B cell (primary cell): ENCODE measurements at places on chromosomes 13 and 19. TPM values are rescaled to one million over a fixed set of nuclear protein-coding genes. Genes with fewer than 3 reads are reported as not detected.

GRCh38 chr19:17338433-17339078, 1.2 kb downstream of the GTPBP3 start:
- H3K27me3 ChIP-seq: no peaks in the 10 kb centered on the region
- H3K4me1 ChIP-seq: peaks cover 32% of the 10 kb centered on the region
- no peaks in the 10 kb centered on the region for H3K36me3 ChIP-seq
- H3K27ac ChIP-seq: no peak overlapping the region

GRCh38 chr19:14614099-14614412, 31.2 kb downstream of the CLEC17A start:
- H3K4me3 ChIP-seq: no peak overlapping the region
- H3K4me1 ChIP-seq: peaks cover 53% of the 10 kb centered on the region
- peaks cover 4% of the 10 kb centered on the region for H3K36me3 ChIP-seq
- peak overlapping the region; percentile 92 for H3K27ac ChIP-seq

- no peak for DNase-seq
- no peaks in the 10 kb centered on the region for H3K36me3 ChIP-seq
- H3K27me3 ChIP-seq: no peaks in the 10 kb centered on the region
- H3K27ac ChIP-seq: peak overlapping the region; percentile 72
- H3K4me3 ChIP-seq: peak overlapping the region; percentile 97
Observed at GRCh38 chr19:52941941-52942385, 18.7 kb upstream of the ZNF888 start.

DNA sequence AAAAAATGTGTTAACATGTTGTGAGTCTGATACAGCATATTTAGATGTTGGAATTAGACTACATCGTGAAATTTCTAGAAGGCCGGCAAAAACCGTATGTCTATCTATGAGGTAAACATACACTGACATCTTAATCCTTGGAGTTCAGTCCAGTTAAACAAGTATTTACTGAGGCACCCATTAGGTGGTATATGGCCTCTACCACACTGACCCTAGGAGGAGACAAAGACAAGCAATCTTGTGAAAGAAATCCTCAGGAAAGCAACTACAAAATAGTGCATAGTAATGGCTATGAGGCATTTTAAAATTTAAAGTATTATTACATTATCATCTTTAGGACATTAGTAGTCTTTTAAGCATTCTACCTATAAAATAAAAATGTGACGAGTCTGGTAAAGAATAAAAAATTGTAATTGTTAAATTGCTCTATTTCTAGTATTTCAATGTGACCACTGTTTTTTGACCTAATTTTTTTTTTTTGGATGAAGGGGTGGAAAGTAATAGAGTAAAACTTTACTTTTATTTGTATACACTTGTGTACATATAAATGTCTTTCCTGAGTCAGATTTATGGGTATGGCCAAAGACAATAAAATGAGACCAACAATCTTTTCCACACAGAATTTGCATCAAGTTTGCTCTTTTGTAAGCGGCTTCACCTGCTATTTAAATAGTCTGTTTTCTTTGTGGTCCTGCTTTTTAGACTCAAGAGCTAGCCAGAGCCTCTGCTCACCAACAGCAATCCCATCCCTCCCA, 50.5 kb downstream of the KATNAL1 start:
- no peaks in the 10 kb centered on the region for H3K36me3 ChIP-seq
- H3K27ac ChIP-seq: no peak overlapping the region

DNA sequence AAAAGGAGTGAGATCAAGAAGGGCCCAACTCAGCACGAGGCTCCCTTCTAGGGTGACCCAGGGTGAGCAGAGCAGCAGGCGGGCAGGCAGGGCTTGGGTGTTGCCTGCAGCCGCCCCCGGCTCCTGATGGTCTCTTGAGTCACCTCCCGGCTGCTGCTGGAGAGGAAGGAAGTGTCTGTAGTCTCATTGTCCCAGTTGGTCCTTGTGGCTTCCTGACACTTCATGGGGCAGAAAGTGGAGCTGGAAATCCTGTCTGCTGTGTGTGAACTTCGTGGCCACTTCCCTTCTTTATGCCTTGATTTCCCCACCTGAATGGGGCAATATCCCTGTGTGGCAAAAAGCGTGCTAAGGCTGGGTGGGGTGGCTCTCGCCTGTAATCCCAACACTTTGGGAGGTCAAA, 2.5 kb downstream of the MAP1S start:
- peaks cover 32% of the 10 kb centered on the region for H3K4me1 ChIP-seq
- H3K4me3 ChIP-seq: no peak overlapping the region
- H3K27me3 ChIP-seq: no peaks in the 10 kb centered on the region

DNA sequence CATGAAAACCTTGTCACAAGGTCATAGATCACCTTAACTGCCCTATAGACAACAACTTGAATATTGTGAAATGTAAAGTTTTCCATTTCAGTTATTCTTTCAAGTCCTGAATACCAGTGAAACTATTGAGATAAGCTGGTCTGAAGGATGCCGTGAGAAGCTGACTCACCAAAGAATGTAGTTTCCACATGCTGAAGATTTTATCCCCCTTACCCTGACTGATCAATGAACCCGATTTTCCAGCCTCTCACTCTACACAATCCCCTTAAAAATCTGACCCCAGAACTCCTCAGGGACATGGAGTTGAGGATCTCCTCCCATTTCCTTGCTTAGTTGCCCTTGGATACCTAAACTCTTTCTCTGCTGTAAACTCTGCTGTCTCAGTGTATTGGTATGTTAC, 67.5 kb downstream of the POSTN start:
- no peak for DNase-seq
- H3K4me1 ChIP-seq: no peaks in the 10 kb centered on the region
- no peak overlapping the region for H3K27ac ChIP-seq
- no peaks in the 10 kb centered on the region for H3K36me3 ChIP-seq

DNA sequence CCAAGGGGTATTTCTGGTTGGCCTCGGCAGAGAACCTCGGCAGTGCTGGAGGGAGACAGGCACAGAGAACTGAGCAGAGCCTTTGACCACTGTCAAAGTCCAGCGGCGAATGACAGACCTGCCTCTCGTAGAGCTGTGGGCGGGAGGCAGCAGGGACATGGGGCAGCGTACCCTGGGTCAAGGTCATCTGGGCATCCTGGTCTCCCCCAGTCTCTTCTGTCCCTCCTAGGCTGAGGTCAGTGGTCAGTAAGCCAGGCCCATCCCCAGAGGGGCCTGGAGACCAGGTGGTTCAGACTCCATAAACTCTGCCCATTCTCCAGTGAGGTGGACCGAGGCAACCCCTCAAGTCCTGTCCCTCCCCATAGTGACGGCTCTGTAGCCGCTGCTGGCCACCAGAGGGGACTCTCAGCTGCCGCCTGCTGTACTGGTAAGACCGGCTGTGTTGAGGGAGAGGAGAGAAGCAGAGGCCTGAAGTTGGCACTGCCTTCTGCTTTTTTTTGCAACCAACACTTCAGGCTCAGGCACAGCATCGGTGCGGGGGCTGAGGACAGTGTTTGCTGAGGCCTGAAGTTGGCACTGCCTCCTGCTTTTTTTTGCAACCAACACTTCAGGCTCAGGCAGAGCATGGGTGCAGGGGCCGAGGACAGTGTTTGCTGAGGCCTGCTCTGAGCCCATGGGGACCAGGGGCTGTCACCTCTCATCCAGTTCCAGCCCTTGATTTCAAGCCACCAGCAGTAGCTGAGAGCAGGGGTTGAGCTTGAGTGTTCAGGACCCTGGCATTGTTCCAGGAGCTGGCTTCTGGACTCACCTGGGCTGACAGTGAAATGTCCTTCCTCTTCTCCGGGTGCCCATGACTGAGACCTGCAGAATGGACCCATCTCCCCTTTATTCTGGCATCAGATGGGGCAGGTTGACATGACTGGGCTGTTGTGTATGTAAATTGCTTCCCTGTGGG, at the start of gene PGLYRP2:
TSS of gene PGLYRP2 (minus strand) at position 111 of the 955 bp plus-strand sequence. CDS start 130 bp downstream, outside the sequence.
- no peak for DNase-seq
- H3K4me1 ChIP-seq: no peaks in the 10 kb centered on the region
- no peaks in the 10 kb centered on the region for H3K27me3 ChIP-seq
- no peak within 1 kb of the TSS for H3K4me3 ChIP-seq

DNA sequence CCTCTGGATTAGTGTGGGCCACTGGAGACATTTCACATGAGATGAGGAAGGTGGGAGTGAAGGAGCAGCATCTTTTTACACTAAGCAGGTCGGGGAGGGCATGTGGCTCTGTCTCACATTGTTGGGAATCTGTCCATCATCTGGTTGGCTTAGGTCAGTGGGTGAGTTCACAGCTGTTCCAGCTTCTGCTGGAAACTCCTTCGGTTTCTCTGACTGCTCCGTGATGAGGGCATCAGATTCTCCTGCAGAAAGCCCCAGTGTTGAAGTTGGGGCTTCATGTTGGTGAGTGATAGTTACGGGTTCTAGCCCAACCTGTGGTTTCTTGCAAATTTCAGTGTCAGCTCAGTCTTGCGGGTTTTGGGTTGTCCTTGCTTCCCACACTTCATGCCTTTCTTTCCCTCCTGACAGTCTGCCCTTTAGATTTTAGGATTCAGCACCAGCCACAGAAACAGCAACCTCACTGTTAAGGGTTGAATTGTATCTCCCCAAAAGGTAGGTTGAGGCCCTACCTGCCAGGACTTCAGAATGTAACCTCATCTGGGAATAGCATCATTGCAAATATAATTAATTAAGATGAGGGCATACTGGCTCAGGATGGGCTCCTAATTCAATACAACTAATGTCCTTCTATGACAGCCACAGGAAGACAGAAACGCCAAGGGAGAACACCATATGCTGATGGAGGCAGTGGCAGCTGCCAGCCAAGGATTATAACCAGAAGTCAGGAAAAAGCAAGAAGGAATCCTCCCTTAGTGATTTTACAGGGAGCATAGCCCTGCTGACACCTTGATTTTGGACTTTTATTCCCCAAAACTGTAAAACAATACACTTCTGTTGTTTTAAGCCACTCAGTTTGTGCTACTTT, 7.6 kb upstream of the ALOX5AP start:
- H3K36me3 ChIP-seq: no peaks in the 10 kb centered on the region
- H3K4me1 ChIP-seq: peaks cover under 1% of the 10 kb centered on the region
- DNase-seq: no peak
- H3K27ac ChIP-seq: no peak overlapping the region
- no peaks in the 10 kb centered on the region for H3K27me3 ChIP-seq
- H3K4me3 ChIP-seq: no peak overlapping the region

DNA sequence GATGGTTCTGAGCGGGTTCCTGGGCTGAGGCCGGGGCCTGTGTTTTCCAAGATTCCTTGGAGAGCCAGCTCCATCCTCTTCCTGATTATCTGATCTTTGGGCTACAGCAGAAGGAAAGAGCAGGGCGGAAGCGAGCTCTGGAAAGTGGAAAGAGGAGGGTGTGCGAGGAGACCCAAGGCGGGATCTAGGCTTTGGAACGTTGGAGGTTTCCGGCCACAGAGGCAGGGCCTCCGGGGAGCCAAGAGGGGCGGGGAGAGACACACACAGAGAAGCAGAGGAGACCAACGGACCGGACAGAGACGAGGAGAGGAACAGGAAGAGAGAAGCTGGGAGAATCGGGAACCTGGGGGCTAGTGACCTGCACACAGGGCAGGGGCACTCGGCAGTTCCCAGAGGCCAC, at the start of gene CLEC11A:
TSS of gene CLEC11A (plus strand) at position 296 of the 400 bp plus-strand sequence. CDS start 162 bp downstream, outside the sequence.
- peaks cover 45% of the 10 kb centered on the region for H3K27me3 ChIP-seq
- H3K4me1 ChIP-seq: peaks cover 32% of the 10 kb centered on the region
- H3K27ac ChIP-seq: no peak within 1 kb of the TSS
- DNase-seq: no peak

- DNase-seq: no peak
- H3K36me3 ChIP-seq: no peaks in the 10 kb centered on the region
- H3K27me3 ChIP-seq: no peaks in the 10 kb centered on the region
- H3K4me1 ChIP-seq: no peaks in the 10 kb centered on the region
- no peak overlapping the region for H3K27ac ChIP-seq
Observed at GRCh38 chr13:78420814-78421213, 182.5 kb downstream of the POU4F1 start.

- H3K4me3 ChIP-seq: peak overlapping the region; percentile 73
- DNase-seq: peak; percentile 26
- H3K4me1 ChIP-seq: peaks cover 15% of the 10 kb centered on the region
- no peak overlapping the region for H3K27ac ChIP-seq
- H3K36me3 ChIP-seq: no peaks in the 10 kb centered on the region
- no peaks in the 10 kb centered on the region for H3K27me3 ChIP-seq
Observed at GRCh38 chr19:19626516-19627472, 1.2 kb downstream of the LPAR2 start.

GRCh38 chr19:963486-963951, 20.6 kb upstream of the WDR18 start:
- H3K4me3 ChIP-seq: no peak overlapping the region
- no peak for DNase-seq
- H3K4me1 ChIP-seq: no peaks in the 10 kb centered on the region
- H3K36me3 ChIP-seq: no peaks in the 10 kb centered on the region
- no peak overlapping the region for H3K27ac ChIP-seq

DNA sequence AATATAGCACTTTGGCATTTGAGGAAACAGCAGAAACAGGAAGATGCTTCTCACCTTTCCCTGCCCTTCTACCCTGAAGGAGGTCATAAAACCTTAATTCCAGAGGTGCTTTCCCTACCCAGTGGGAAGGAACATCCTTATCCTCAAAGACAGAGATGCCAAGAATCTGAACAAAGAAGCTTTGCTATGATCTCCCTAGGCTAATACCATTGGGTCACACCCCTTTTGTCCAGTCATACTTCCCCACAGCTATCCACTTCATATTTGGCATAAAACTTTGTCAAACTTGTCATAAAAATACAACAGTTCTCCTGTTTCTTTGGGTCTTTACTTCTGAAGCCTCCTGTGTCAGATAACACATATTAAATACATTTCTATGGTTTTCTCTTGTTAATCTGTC, 21.7 kb upstream of the RXFP2 start:
- no peaks in the 10 kb centered on the region for H3K4me1 ChIP-seq
- H3K27ac ChIP-seq: no peak overlapping the region
- H3K36me3 ChIP-seq: no peaks in the 10 kb centered on the region
- peaks cover 4% of the 10 kb centered on the region for H3K27me3 ChIP-seq
- H3K4me3 ChIP-seq: no peak overlapping the region
- no peak for DNase-seq

DNA sequence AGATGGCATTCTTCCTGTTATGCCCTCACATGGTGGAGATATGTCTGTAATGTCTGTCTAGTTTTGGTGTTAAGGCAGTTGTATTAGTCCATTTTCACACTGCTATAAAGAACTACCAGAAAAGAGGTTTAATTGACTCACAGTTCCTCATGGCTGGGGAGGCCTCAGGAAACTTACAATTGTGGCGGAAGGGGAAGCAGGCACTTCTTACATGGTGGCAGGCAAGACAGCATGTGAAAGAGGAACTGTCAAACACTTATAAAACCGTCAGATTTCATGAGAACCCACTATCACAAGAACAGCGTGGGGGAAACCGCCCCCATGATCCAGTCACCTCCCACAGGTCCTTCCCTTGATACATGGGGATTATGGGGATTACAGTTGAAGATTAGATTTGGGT, 3.2 kb downstream of the ZNF441 start:
- peaks cover 22% of the 10 kb centered on the region for H3K4me1 ChIP-seq
- DNase-seq: peak; percentile 26
- H3K27ac ChIP-seq: peak overlapping the region; percentile 94

GARIN5A gene
- total RNA-seq: 0.34 and 0.58 TPM in 2 replicates

C19orf67 gene
- total RNA-seq: 1.2 TPM in 1 of 2 replicates, not detected in the other

ZNF350 gene
- total RNA-seq: 50.2 and 53.0 TPM in 2 replicates

NKPD1 gene
- total RNA-seq: 0.27 TPM in 1 of 2 replicates, not detected in the other

METTL21C gene
- not detected in 2 replicates for total RNA-seq

ZNF284 gene
- total RNA-seq: 3.3 and 4.9 TPM in 2 replicates
